G401 (cell line): ENCODE measurements at places on chromosomes 5 and 9. TPM values are rescaled to one million over a fixed set of nuclear protein-coding genes. Genes with fewer than 3 reads are reported as not detected.

DNA sequence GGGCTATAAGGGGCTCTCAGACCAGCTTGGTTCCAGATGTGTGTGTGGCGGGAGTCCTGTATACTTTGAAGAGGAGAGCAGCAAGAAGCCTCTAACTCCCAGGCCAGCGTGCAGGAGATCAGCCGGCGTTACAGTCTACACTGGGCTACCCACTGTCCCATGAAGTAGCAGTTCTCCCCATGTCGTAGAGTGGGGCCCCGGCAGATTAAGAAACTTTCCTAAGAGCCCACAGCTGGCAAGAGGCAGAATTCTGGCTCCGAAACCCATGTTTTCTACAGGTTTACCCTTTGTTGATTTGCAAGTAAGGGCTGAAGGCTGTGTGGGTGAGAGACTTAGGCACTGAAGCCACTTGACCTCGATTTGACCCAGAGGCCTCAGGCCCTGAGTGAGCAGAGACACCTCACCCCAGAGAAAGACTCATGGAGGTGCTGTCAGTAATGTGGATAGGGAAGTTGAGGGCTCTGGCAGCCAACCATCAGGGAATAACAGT is 881 bp upstream of the B4GALT1 start:
- no peak for DNase-seq

GRCh38 chr5:25515525-25515924 is 870.7 kb upstream of the CDH10 start:
- no peak for DNase-seq

- DNase-seq: no peak
Measured at GRCh38 chr5:113212244-113212920, 222.4 kb downstream of the TSSK1B start.

GRCh38 chr5:158967541-158967940 is 132.2 kb downstream of the EBF1 start:
- DNase-seq: no peak

DNA sequence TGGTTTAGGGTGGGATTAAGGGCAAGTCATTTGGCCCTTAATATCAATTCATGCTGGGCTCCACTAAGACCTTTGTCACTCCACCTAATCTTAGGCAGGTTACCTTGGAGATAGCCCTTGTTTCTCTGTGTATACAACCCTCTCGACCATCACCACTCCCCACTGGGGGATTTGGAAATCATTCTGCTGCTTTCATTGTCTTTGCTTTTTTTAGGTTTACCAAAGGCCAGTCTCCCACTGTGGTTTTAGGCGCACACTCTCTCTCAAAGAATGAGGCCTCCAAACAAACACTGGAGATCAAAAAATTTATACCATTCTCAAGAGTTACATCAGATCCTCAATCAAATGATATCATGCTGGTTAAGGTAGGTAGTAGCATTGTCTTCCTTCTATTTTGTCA is 6.2 kb downstream of the GZMK start:
- DNase-seq: no peak

GRCh38 chr5:157100140-157100679 is 8.6 kb downstream of the HAVCR2 start:
- no peak for DNase-seq

DNA sequence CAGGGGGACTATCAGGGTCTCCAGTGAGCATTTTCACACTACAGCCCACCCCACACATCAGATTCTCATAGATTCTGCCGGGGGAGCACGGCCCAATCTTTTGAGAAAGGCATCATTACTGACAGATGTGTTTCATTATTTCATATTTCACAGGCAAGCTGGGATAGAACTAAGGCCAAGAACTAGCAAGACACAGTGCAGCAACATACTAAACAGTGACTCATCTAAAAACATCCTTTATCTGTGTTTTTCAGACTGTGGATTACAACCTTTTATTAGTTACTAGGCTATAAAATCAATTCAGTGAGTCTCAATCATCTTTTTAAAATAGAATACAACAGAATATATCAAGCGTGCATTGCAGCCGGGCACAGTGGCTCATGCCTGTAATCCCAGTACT is 59.8 kb downstream of the CPLANE1 start:
- no peak for DNase-seq

- DNase-seq: no peak
Measured at GRCh38 chr9:110599468-110599867, 19.9 kb upstream of the SVEP1 start.

DNA sequence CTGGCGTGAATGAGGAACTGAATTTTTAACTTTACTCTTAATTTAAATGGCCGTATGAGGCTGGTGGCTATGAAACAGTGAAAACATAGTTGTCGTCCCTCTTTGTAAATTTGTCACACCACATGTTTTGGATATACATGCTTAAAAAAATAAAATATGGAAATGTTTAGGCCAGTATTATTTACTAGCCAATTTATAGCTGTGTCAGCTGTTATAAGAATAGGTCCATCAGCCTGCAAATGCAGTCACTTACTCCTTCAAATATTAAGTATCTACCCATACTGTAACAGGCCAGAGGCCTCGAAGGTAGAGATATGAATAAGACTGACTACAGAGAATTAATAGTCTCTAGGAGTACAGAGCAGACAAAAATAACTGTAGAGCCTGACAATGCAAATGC is 30.0 kb downstream of the NR6A1 start:
- DNase-seq: no peak

SLC46A2 gene
- total RNA-seq: not detected in 2 replicates

INSL4 gene
- not detected in 2 replicates for total RNA-seq

KIF24 gene
- total RNA-seq: 5.2 and 6.2 TPM in 2 replicates

DDX4 gene
- not detected in 2 replicates for total RNA-seq

ARL14EPL gene
- not detected in 2 replicates for total RNA-seq
